ENCODE measurements at places on chromosomes 11 and 22.

GRCh38 chr11:12775955-12776354 lies 101.7 kb downstream of the TEAD1 start:
- no peak for DNase-seq

GRCh38 chr22:19215360-19215759 lies 36.8 kb upstream of the SLC25A1 start:
- DNase-seq: no peak

- no peak for DNase-seq
Measured at GRCh38 chr11:61083601-61084147, 18.6 kb upstream of the CD5 start.

DNA sequence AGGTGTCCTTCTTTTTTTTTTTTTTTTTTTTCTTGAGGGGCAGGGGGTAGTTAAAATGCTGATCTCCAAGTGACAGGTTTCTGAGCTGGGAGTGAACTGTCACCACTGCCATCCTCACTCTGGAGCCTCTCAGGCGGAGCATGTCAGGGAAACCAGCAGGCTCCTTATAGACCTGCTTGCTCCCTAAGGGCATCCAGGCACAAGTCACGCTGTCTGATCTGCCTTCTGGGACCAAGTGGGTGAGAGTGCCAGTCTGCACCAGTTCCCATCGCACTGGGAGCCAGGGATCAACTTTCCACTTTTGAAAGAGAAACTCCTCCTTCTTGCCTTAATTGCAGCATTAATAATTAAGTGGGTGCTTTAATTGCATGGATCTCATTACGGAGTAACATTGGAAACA lies 537.9 kb upstream of the CADM1 start:
- DNase-seq: no peak

DNA sequence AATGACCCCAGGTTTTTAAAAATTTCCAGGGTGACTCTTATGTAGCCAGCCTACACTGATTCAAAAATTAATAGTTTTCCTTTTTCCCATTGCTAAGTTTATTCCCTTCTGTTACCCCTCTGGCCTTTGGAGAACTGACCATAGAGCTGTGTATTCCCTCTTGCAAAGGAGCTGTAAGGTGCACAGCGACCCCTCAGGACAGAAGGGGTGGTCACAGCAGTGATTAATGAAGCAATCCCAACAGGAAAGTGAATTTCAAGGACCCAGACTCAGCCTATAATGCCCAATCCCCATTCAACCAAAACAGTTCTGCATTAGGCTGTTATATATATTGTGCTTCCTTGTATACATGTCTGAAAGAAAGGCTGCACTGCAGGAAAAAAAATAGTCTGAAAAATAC lies 147.1 kb downstream of the WT1 start:
- DNase-seq: no peak

- DNase-seq: no peak
Measured at GRCh38 chr11:69644962-69645675, 4.2 kb downstream of the CCND1 start.

DNA sequence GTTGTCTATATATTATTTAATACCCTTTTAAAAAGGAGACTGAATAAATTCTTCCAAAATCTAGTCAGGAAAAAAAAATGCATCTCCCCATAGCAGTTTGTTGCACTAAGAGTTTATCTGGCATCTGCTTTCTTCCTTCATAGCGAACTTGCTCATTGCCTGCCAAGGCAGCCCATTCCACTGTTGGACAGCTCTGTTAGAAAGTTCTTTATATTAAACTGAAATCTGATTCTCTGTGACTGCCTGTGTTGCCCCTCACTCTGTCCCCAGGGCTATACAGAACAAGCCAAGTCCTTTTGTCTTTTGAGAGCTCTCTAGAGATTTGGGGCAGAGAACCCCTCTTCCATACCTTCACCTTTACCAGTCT lies 3.3 kb upstream of the CHRDL2 start:
- DNase-seq: no peak

DNA sequence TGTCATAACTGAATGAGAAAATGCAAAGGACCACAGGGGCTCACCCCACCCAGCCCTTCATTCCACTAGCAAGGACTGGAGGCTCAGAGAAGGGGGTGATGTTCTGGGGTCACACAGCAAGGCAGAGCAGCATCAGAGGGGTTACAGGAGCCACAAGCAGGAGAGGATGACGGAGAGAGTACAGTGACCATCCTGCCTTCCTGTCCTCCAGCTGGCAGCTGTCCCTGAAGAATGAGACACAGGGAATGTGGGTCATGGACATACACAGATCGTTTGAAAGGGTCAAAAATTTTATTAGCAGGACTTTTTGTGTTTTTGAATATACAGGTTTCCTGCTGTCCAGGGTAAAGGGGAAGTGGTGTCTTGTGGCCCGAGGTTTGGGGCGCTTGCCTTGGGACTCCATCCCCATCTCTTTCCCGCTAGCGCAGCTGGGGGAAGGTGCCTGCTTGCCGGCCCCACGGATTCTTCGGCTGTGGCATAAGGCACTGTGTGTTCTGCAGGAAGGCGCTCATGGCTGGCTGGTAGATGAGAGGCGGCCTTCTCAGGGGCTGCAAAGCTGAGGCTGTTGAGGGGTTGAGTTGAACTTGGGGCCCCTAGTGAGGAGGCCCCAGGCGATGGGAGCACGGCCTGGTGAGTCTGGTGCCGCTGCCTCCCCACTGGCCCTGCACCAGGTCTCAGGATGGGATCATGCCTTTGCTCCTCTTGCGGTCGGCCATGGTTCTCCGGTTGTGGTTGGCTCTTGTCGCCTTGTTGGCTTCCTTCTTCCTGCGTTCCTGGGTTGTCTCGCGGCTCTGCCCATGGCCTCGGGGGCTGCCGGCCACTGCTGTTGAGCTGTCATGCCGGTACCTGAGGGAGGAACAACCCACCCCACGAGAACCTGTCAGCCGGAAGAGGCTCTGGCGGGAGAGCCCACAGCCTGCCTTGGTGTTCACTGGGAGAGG lies 21.4 kb downstream of the UQCR10 start:
- no peak for DNase-seq

GRCh38 chr22:32904044-32904443 lies 102.5 kb downstream of the TIMP3 start:
- DNase-seq: no peak

DNA sequence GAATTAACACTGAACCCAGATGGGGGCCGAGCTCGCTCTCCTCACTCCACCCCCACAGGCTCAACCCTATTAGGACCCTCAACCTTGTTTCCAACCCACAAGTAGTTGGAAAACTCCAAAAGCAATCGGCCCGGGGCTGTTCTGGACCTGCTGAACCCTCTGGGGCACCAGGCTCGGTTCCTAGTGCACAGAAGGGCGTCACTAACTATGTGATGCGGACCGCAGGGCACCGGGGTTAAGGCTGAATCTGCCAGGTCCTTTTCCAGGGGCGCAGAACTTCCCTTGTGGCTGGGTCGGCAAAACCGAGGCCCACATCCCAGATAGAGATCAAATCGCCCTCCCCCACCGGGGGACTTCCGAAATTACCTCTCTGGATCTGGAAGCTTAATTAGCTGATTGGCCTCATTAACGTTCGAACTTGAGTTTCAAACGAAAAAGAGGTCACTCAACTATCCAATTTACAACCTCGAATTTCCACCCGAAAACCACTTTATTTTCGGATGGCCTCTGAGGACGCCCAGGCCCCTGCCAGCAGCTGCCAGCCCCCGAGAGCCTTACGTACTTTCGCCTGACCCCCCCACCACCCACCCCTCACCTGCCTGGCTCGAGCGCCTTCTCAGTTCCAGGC lies 1.7 kb downstream of the SHANK2 start:
- no peak for DNase-seq

DNA sequence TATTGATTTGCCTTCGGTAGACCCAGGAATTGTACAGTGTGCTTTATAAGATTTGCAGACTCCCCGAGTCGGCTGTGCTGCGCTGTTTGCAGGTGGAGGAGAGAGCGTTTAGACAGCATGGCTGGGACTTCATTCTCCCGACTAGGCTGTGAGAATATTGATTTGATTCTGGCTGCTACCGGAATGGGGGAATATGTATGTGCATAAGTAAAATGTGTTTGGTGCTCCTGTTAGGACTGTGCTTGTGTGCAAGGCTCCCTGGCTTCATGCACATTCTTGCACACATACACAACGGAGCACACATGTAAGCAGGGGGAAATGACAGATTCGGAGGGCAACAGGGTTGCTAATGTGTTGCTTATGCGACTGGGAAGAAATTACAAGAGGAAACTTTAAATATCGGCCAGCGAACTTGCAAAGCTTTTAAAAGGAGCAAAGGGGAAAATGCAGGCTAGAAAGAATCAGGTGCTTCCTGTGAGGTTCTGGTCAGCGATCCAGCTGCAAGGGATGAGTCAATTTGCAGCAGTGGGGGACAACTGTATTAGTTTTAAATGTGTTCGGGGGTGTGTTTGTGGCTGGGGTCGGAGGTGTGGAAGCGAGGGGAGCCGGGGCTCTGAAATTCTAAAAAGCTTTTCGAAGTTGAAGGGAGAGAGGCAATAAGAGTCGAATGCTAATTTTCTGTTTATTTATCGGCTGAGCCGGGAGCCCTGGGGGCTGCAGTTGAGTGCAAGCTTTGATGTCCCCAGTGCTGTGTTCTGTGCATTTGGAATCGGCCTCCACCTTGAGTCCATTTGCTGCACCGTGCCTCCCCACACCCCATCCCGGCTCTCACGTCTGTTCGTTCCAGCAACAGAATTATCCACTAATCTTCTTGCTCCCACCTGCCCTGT lies 731 bp downstream of the NTM start:
- DNase-seq: no peak

DNA sequence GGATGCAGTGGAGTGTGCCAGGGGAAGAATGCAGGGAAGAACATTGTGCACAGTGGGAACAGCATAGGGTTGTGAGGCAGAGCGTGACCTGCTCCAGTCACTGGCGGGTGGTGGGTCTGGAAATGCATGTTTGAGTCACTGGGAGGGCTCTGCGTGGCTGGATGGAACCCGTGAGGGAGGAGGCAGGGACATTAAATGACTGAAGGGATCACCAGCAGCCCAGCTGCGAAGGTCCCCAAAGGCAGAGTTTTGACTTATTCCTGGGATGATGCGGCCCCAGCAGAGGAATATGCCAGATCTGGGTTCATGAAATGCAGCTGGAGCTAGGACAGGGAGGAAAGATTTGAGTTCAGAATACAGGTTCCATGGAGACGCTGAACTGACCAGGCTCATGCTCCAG lies 104.0 kb upstream of the FGF3 start:
- no peak for DNase-seq

- no peak for DNase-seq
Measured at GRCh38 chr11:57240007-57240406, 3.0 kb upstream of the APLNR start.

DNA sequence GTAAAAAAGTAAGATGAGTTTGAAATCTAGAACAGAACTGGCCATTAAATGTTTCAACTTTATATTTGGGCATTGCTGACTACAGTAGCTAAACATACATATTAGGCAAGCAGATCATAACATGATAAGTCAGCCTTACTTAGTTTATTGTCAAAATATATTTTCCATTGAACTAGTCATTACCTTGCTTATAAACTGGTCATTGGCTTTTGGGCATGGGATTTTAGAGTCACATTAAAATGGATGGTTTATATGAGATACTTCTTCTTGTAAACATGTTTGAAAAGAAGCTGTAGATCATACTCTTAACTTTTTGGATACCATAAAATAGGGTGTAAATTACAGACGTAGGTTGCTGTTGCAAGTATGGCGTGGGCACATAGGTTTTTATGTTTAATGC lies 2.7 kb downstream of the HIPK3 start:
- DNase-seq: no peak

DNA sequence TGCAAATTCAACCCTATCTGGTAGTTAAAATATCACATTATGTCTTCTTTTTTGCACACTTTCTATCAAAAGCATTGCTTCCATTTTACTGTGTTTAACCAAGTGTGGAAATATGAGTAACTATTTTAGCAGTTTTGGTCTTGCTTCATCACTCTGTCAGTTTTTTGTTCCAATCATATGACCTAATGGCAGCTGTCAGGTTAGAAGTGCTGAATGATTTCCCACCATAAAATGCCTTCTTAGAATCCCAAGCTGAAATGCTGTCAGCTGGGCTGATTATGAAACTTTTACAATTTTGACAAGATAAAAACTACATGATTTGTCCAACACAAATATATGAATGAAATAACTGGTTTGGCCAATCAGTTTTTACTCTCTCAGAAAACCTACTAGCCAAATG lies 1654.6 kb upstream of the RAG2 start:
- DNase-seq: no peak

DNA sequence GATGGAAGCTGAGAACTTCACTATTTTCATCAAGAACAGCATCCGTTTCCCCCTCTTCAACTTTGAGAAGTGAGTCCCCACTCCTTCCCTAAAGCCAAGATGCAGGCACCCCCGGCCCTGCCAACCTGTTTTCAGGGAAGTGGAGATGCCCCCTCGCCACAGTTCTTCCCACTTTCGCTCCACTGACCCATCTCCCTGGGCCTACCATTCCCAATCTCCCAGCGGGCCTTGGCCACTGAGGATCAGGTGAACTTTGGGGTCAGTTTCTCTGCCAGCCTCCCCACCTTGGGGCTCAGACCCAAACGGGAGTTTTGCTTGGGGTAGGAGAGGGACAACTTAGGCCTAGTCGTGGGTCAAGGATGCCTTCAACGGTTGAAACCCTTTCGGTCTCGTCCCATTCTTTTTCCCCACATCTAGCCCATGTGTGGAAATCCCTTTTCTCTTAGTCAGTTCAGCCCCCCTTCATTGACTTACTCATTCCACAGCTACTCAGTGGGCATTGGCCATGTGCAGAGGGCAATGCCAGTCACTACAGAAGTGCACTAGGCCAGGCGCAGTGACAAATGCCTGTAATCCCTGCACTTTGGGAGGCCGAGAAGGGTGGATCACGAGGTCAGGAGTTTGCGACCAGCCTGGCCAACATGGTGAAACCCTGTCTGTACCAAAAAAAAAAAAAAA lies 10.6 kb downstream of the P2RX3 start:
- no peak for DNase-seq

GRCh38 chr11:101880222-101880621 lies 34.6 kb upstream of the CEP126 start:
- DNase-seq: no peak

- DNase-seq: peak; percentile 78
Measured at GRCh38 chr22:24507716-24508115, 12.6 kb downstream of the UPB1 start.

DNA sequence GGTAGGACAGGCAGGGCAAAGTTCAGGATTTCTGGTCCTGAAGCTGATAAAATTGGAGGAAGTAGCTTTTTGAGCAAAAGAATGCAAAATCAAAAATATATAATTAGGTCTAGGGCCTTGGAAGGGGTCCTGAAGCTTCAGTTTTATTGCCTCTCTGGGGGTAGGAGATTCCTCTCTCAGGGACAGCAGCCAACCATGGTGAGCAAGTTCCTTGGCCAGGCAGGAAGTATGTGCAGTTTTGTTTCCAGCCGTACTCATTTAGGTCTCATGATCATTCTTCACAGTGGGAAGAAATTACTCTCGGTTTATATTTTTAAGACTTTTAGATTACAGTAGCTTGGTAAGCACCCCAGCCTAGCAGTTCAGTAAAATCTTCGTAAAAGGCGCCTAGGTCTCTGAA lies 2.9 kb upstream of the RAB38 start:
- no peak for DNase-seq

DNA sequence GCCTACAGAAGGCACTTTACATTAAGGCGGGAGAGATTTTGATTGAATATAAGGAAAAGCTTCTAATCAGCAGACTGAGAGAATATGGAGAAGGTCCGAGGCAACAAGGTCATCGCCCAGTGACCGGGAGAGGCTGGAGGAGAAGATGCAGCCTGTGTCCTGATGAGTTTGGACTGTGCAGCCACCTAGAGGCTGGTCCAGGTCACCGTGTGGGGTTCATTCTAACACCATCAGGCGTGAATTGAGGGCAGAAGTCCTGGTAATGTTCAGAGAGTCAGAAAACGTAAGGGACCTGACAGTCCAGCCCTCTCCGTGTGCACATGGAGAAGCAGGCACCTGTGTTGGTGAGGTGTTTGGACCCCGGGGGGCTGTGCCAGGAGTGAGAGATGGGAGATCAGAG lies 102.7 kb downstream of the FEZ1 start:
- no peak for DNase-seq

Data from H1 (cell line).